Natural killer cell (primary cell): ENCODE measurements at places on chromosomes 2 and 18. TPM values are rescaled to one million over a fixed set of nuclear protein-coding genes. Genes with fewer than 3 reads are reported as not detected.

GRCh38 chr2:240294514-240294913 is 140.9 kb upstream of the GPC1 start:
- H3K27me3 ChIP-seq, result no peaks in the 10 kb centered on the region
- no peak overlapping the region for H3K27ac ChIP-seq
- no peaks in the 10 kb centered on the region for H3K36me3 ChIP-seq
- no peaks in the 10 kb centered on the region for H3K4me1 ChIP-seq
- no peak for DNase-seq

GRCh38 chr18:56890632-56891031 is 239.5 kb downstream of the WDR7 start:
- H3K4me3 ChIP-seq, result no peak overlapping the region
- DNase-seq, result no peak
- no peaks in the 10 kb centered on the region for H3K4me1 ChIP-seq
- H3K36me3 ChIP-seq, result peaks cover 2% of the 10 kb centered on the region
- no peak overlapping the region for H3K27ac ChIP-seq

The IL1RL2 gene
- total RNA-seq, result not detected

DNA sequence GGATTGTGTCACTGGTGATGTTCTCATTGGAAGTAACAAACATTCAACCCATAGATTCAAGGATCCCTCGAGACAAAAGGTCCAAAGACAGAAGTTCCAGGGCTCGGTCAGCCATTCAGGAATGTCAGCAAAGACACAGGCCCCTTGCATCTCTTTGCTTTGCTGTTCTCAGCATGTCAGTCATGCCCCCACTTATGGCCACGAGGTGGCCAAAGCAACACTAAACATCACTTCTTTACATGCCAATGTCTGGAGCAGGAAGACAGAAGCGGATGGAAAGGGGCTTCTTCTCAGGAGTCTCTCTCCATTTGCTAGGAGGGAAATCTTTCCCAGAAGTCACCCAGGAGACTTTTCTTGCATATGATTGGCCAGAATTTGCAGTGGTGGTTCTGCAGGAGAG is 191.6 kb upstream of the SP5 start:
- H3K27me3 ChIP-seq, result no peaks in the 10 kb centered on the region
- H3K4me3 ChIP-seq, result no peak overlapping the region
- H3K4me1 ChIP-seq, result no peaks in the 10 kb centered on the region

The CXXC1 gene
- total RNA-seq, result 173 TPM

The ZC3H8 gene
- 9.3 TPM for total RNA-seq

DNA sequence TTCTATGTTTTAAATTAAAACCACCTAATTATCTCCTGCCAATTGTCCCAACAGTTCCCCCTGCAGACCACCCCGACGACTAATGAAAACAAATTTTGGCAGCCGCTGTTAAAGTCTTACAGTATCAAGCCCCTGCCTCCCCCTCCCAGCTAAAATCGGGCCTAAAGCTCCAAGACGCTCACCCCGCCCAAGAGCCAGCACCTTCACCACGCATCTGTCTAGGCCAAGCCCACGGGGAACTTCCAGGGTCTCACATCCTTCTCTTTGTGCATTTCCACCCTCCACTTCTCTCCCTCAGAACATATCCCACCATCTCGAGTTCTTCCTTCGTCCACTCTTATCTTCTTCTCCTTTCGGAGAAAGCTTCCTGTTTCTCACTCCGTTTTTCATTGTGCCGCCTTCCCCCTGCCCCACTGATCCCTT is 445 bp downstream of the PRPF40A start:
- peak overlapping the region; percentile 94 for H3K27ac ChIP-seq
- peaks cover 19% of the 10 kb centered on the region for H3K36me3 ChIP-seq
- peak overlapping the region; percentile 86 for H3K4me3 ChIP-seq
- DNase-seq, result no peak
- H3K27me3 ChIP-seq, result no peaks in the 10 kb centered on the region

DNA sequence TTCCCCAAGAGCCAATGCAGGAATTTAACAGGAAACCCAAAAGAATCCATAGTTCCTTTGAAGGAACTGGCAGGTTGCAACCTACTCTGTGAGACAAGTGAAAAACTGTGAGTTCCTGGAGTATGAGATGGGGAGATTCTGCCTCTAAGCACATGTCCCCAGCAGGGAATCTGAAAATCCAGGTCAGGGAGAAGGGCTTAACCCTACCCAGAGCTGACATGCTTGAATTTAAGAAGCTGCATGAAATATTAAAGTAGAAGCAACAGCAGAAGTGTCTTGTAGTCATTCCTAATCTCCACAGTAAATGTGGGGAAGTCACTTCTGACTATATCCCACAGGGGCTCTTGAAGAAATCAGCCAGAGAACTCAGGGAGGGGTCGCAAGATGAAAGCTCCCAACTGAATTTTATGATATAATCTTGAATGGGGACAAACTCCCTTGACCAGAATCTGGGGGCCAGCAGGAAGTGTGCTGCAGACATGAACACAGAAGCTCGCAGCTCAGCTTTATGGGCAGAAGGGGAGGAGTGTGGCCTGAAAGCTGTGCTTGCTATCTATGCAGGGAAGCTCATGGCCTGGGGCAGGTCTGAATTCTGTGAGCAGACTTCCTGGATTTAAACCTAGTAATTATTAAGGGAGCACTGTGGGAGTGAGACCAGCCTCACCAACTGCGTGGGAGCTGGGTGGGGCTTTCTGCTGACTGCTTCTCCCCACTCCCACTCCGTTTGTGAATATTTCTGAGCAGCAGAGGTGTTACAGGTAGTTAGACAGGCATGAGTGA is 184.1 kb upstream of the KYNU start:
- no peaks in the 10 kb centered on the region for H3K4me1 ChIP-seq
- no peak for DNase-seq
- H3K36me3 ChIP-seq, result no peaks in the 10 kb centered on the region

The UGT1A10 gene
- not detected for total RNA-seq

DNA sequence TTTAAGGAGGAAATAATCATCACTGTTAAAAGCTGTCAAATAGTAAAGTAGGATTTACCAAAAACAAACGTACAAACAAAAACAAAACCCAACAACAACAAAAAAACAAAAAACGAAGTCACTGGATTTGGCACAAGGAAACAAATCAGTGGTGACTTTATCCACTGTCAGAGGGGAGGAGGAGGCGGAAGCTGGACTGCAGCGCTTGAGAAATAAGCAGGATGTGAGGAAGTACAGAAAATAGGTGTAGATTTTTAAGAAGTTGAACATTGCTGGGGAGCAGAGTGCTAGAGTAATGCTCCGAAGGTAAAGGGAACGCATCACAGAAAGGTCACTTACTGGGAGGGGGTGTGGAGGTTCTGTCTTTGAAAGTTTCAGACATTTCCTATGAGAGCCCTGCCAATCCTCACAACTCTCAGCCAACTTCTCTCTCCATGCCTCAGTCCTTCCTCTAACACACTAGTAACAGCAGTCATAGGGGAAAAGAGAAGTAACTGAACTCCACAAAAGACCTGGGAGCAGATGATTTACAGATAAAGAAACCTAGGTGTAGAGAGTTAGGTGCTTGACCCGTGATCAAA is 220.2 kb upstream of the SMAD7 start:
- no peaks in the 10 kb centered on the region for H3K36me3 ChIP-seq
- no peaks in the 10 kb centered on the region for H3K27me3 ChIP-seq
- no peaks in the 10 kb centered on the region for H3K4me1 ChIP-seq
- no peak overlapping the region for H3K27ac ChIP-seq
- no peak for DNase-seq

DNA sequence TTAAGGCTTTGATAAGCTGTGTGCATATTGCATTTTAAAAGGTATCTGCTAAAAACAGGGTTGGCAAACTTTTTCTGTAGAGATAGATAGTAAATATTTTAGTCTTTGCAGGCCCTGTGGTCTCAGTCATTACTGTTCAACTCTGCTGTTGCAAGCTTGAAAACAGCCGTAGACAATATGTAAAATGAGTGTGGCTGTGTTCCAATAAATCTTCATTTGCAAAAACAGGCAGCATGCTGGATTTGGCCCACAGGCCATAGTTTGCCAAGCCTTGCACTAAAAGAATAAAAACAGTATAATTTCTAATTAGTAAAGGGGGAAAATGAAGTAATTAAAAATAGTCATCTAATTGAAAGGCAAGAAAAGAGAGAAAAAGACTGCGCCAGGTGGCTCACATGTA is 35.3 kb downstream of the GCKR start:
- H3K4me1 ChIP-seq, result no peaks in the 10 kb centered on the region
- no peak overlapping the region for H3K4me3 ChIP-seq

The CD8A gene
- 208 TPM for total RNA-seq

GRCh38 chr2:233854241-233854981 is at the start of gene HJURP:
Gene HJURP (minus strand): TSS chr2:233854535. CDS start chr2:233854500, 35 bp downstream.
- no peaks in the 10 kb centered on the region for H3K27me3 ChIP-seq
- no peaks in the 10 kb centered on the region for H3K36me3 ChIP-seq
- H3K27ac ChIP-seq, result no peak within 1 kb of the TSS
- DNase-seq, result peak; percentile 90
- H3K4me3 ChIP-seq, result peak within 1 kb of the TSS; percentile 82

The VPS54 gene
- total RNA-seq, result 17.3 TPM

The ATP5F1A gene
- total RNA-seq, result 209 TPM

DNA sequence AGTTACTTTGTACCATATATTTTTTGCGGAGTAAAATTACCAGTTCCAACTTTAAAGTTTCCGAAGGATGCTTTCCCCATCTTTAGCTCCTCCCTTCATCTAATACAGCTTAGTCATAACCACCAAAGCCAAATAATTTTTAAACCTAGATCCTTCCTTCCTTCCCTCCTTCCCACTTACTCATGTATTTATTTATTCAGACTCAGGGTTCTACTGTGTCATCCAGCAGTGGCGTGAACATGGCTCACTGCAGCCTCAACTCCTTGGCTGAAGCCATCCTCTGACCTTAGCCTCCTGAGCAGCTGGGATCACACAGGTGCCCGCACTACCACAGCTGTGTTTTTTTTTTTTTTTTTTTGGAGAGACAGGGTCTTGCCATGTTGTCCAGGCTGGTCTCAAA is 4.4 kb downstream of the LPIN2 start:
- no peak for DNase-seq
- H3K36me3 ChIP-seq, result no peaks in the 10 kb centered on the region
- no peak overlapping the region for H3K4me3 ChIP-seq
- no peak overlapping the region for H3K27ac ChIP-seq
- H3K27me3 ChIP-seq, result no peaks in the 10 kb centered on the region

DNA sequence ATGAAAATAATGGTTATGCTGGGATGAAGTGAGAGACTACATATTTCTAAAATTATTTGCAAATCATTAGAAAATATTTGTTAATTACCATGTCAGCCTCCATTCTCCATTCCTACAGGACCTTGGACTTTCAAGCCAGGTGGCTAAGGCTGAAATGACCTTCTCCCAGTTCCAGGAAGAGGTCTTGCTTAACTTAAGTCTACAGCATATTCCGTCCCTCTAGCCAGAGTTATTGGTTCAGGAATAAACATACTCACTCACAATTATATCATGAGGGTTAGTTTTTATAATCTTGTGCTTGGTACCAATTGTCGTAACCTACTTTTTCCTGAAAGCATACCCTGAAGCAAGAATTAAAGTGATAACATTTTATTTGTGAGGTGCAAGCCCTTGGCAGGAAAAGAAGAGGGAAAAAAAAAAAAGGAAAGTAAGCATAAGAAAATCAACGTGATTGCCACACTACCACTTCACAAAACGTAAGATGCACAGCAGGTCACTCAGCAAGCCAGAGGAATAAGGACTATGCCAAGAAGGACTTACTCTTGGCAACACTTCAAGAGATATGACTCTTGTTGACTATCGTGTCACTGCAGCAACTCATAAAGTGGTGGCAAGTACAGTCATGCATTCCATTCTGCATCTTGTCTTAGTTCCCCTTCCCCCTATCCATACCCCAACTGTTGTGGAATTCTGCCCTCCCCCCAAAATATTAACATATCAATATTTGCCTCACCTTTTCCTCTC is 479.1 kb downstream of the MBD2 start:
- H3K27ac ChIP-seq, result no peak overlapping the region
- H3K27me3 ChIP-seq, result no peaks in the 10 kb centered on the region
- DNase-seq, result no peak
- no peaks in the 10 kb centered on the region for H3K36me3 ChIP-seq

- H3K36me3 ChIP-seq, result peaks cover 5% of the 10 kb centered on the region
- no peaks in the 10 kb centered on the region for H3K4me1 ChIP-seq
- no peak for DNase-seq
- H3K27ac ChIP-seq, result no peak overlapping the region
- H3K27me3 ChIP-seq, result no peaks in the 10 kb centered on the region
Measured at GRCh38 chr2:157782057-157782845, 93.9 kb downstream of the ACVR1 start.

The AQP12B gene
- not detected for total RNA-seq

The SEPTIN10 gene
- total RNA-seq, result 2.6 TPM

GRCh38 chr2:67974559-67975430 is 88.0 kb downstream of the C1D start:
- no peaks in the 10 kb centered on the region for H3K4me1 ChIP-seq
- H3K36me3 ChIP-seq, result no peaks in the 10 kb centered on the region
- no peak overlapping the region for H3K27ac ChIP-seq
- peaks cover 2% of the 10 kb centered on the region for H3K27me3 ChIP-seq
- no peak overlapping the region for H3K4me3 ChIP-seq

GRCh38 chr18:10519366-10519765 is 6.5 kb upstream of the NAPG start:
- peaks cover 6% of the 10 kb centered on the region for H3K27me3 ChIP-seq
- no peak overlapping the region for H3K4me3 ChIP-seq
- no peak for DNase-seq
- no peaks in the 10 kb centered on the region for H3K36me3 ChIP-seq
- H3K27ac ChIP-seq, result no peak overlapping the region
- peaks cover 4% of the 10 kb centered on the region for H3K4me1 ChIP-seq

GRCh38 chr2:53886406-53887280 is 26.9 kb upstream of the GPR75 start:
- no peak overlapping the region for H3K27ac ChIP-seq
- H3K4me1 ChIP-seq, result no peaks in the 10 kb centered on the region
- H3K27me3 ChIP-seq, result no peaks in the 10 kb centered on the region
- DNase-seq, result no peak
- peaks cover 84% of the 10 kb centered on the region for H3K36me3 ChIP-seq

GRCh38 chr2:108870069-108870644 is 83.6 kb downstream of the CCDC138 start:
- no peak overlapping the region for H3K27ac ChIP-seq
- H3K36me3 ChIP-seq, result no peaks in the 10 kb centered on the region
- no peak overlapping the region for H3K4me3 ChIP-seq
- H3K27me3 ChIP-seq, result no peaks in the 10 kb centered on the region
- H3K4me1 ChIP-seq, result no peaks in the 10 kb centered on the region

The HOXD10 gene
- total RNA-seq, result not detected

DNA sequence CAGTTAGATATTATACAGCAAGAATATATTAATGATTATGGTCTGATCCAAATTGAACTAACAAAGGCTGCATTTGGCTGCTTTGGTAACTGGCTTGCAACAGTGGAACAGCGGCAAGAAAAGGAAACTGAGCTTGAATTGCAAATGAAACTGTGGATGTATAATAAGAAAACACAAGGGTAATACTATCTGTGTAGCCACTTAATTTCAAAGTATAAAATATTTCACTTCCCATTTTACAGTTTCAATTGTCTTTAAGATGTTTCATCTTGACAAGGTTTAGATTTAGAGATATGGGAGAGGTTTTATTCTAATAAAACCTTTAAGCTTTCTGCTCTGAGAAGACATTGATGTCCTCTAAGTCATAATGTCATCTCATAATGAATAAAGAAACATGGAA is 23.8 kb downstream of the WDR75 start:
- no peak overlapping the region for H3K27ac ChIP-seq
- DNase-seq, result no peak
- H3K36me3 ChIP-seq, result peaks cover 96% of the 10 kb centered on the region
- H3K4me1 ChIP-seq, result no peaks in the 10 kb centered on the region
- no peaks in the 10 kb centered on the region for H3K27me3 ChIP-seq

The RPIA gene
- 21.4 TPM for total RNA-seq

The LAMA3 gene
- total RNA-seq, result not detected
